ENCODE measurements at places on chromosomes 7 and 10.
A peak's percentile ranks its signal among the peaks of the same experiment; 100 is the strongest.

DNA sequence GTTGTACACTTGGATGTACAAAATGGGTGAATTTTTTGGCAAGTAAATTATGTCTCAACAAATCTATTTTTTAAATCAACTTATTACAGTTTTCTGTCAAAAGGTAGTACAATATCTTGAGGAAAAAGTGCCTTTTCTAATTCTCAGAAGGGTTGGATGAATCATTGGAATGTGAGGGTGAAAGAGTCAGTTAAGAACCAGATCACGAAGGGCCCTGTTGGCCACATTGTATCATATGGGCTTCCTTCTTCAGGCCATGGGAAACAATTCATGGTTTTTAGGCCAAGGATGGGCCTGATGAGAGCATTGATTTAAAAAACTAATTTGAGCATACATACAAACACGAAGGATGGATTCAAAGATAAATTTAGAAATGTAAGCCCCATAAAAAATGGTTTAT is 503.7 kb downstream of the TNS3 start:
- no peak for DNase-seq

DNA sequence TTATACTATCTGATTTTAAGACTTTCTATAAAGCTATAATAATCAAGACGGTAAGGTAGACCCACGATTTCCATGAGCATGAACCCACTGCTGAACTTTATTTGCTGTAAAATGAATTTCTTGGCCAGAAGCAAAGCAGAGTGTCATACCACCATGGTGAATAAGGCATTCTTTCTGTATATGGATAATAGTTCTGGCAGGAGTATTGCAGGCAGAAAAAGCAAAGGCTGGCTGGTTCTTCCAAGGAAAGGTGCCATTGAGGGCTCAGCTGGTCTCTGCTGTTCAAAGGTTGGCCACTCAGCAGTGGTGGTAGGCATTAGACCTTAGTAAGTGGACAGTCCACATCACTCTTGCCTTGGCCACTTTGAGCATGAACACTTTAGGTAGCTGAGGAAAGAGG is 104.1 kb upstream of the KCNMA1 start:
- DNase-seq: no peak

DNA sequence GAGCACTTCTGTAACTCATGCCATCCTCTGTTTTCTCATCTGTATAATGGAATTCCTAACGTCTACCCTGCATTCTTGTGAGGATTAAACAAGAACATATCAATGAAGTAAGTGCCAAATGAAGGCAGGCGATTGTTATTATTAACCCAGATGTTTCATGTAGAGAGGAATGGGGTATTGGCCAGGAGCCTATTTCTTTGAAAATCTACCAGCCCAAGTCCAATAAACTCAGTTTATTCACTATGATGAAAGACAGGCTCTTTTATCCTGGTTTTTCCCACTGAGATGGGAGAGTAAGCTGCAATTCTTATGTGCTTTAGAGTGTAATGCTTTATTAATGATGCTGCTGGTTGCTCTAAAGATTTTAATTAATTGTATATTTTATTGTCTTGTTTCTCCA is 9.6 kb downstream of the CTTNBP2 start:
- no peak for DNase-seq

DNA sequence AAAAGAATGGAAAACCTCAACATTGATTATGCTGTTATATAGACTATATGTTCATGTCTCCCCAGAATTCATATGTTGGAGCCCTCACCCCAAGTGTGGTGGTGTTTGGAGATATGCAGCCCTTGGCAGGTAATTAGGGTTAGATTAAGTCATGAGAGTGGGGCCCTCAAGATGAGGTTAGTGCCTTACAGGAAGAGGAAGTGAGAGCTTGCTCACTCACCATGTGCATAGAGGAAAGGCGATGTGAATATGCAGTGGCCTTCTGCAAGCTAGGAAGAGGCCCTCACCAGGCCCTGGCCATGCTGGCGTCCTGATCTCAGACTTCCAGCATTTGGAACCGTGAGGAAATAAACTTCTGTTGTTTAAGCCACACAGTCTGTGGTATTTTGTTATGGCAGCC is 14.8 kb downstream of the ZNF33A start:
- no peak for DNase-seq

DNA sequence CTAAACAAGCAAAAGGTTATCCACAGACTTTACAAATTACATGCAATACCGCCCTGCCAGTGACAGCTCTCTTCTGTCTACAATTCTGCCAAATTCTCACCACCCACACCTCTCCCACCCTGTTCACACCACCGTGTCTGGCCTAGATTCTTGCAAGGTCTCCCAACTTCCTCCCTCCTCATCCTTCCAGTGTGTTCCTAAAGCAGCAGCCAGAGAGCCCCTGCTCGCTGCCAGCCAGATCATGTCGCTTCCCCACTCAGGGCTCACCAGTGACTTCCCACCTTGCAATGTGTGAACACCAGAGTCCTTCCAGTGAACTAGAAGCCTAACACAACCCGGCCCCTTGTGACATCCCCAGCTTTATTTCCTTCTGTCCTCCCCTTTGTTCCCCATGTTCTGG is 121.6 kb downstream of the HECW1 start:
- DNase-seq: no peak

DNA sequence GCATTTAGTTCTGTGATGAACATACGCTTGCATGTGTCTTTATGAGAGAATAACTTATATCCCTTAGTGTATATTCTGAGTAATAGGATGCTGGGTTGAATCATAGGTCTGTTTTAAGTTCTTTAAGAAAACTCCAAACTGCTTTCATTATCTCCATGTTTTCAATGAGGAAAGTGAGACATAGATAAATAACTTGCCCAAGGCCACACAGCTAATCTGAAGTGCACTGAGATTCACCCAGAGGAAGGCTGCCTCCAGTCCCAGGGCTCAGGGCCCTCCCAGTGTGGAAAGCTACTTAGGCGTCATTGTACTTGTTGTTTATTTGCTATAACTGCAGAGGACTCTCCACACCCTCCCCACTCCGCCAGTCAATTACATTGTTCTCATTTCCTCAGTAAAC is 126.7 kb downstream of the INHBA start:
- no peak for DNase-seq

DNA sequence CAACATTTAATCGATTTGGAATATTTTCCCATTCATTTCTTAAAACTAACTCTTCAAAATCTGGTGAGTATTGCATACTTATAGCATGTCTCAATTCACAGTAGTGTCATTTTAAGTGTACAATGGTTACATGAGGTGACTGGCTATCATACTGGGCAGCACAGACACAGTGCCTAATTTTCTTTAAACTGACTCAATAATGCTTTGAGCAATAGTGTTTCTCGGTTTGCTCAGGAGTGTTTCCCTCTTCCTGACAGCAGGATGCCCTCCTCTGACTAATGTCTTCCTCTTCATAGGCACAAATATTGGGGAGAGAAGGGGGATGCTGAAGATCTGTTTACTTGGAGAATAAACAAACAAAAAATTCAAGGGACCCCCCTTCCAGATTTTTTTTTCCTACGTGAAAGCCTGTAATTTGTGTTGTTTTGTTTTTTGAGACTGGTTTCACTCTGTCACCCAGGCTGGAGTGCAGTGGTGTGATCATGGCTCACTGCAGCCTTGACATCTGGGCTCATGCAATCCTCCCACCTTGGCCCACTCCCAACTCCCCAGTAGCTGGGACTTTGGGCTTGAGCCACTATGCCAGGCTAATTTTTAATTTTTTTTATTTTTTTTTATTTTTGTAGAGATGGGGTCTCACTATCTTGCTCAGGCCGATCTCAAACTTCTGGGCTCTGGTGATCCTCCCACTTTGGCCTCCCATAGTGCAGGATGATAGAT is 2.2 kb downstream of the MRC1 start:
- DNase-seq: no peak

GRCh38 chr7:15494711-15495110 is 67.1 kb downstream of the AGMO start:
- no peak for DNase-seq

DNA sequence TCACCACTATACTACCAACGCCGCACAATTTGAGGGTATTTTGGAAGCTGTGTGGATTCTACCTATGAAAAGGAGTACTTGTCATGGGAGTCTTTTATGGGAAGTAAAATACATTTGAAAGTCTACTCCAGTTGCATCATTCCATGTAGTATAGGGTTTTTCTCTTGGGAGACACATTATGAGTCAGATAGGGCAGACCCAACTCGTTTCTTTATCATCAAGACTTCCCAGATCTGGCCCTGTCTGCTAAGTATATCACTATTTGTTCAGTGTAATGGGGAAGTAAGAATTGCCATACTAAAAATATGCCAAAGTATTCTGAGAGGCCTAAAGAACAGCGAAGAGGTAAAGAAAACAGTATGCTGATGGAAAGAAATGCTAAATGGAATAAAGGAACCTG is 144.2 kb downstream of the SPAG6 start:
- DNase-seq: no peak

DNA sequence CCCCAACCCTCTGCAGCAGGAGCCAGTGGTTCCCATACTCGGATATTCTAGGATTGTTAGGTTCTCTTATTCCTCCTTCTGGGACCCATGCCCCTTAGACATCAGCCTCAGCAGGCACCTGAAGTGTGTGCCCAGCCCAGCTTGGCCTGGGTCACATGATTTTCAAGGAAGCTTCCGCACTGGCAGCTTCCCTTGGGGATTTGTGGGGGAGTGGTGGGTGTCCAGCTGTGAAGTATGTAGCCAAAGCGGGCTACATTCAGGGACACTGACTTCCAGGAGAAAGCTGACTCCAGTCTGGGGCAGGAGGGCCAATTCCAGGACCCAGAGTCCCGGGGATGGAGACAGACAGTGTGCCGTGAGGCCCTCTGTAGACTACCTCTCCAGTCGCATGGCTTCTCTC is 1.3 kb downstream of the LDB1 start:
- DNase-seq: no peak

GRCh38 chr7:27430105-27430504 is 187.5 kb downstream of the EVX1 start:
- DNase-seq: no peak

DNA sequence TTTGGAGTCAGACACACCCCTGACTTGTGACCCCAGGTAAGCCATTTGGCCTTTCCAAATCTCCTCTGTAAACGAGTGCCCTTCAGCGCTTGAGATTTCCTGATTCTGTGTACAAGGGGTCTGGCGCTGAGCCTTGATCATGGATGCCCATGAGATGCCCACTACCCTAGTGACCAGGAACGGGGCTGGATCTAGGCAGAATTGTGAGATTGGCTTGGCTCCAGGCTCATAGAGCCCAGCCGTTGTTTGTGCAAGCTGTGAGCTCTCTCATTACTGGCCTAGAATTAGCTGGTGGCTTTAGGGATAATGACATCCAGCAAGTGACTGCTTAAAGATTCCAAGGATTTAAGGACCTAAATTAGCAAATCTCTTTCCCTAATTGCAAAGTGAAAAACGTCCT is 84.9 kb downstream of the CAMK1D start:
- DNase-seq: no peak

- no peak for DNase-seq
These were observed 275.5 kb downstream of the PLXNA4 start for GRCh38 chr7:132300599-132301277.

- DNase-seq: peak; percentile 62
These were observed 47.6 kb upstream of the TMEM72 start for GRCh38 chr10:44863344-44864047.

GRCh38 chr10:76251841-76252671 is 820.6 kb downstream of the LRMDA start:
- no peak for DNase-seq

GRCh38 chr10:128043259-128044045 is 82.8 kb downstream of the MKI67 start:
- no peak for DNase-seq

DNA sequence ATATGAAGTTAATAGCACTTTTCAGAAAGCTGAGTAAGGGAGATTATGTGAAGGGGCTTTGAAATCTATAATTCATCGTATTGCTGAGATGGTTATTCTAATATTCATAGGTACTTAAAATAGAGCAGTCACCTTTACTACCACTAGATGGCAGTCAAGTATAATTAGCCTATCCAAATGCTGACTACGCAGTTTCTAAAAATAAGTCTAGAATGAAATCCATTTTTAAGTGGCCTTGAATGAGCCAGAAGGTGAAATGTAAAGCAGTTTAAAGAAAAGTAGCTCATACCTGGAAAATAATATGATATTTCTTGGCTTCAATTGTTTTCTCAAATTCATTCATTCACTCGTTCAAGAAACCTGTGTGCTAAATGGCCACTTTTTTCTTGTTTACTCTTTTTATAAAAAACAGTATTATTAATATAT is 1277.1 kb downstream of the GATA3 start:
- DNase-seq: no peak

Measured in vagina (tissue), 2 donors.